ENCODE measurements at places on chromosomes 16 and 17. TPM values are rescaled to one million over a fixed set of nuclear protein-coding genes. Genes with fewer than 3 reads are reported as not detected.

MAF gene
- 20.2 TPM for total RNA-seq

AANAT gene
- not detected for total RNA-seq

ITGAX gene
- total RNA-seq, result 3.5 TPM

RRAD gene
- 0.85 TPM for total RNA-seq

B3GNT9 gene
- total RNA-seq, result 1.3 TPM

GCGR gene
- total RNA-seq, result 0.05 TPM

PRR29 gene
- total RNA-seq, result 0.28 TPM

CUEDC1 gene
- 3.1 TPM for total RNA-seq

NCBP3 gene
- 26.7 TPM for total RNA-seq

PDE6G gene
- 12.2 TPM for total RNA-seq

TIMP2 gene
- 23.1 TPM for total RNA-seq

SMIM22 gene
- 3.9 TPM for total RNA-seq

RPH3AL gene
- 2.6 TPM for total RNA-seq

All from thymus (tissue), 14 donors.